T-helper 1 cell (primary cell): ENCODE measurements at places on chromosomes 11 and 22.

GRCh38 chr22:37254867-37255233 is 10.8 kb upstream of the RAC2 start:
- no peak for DNase-seq

DNA sequence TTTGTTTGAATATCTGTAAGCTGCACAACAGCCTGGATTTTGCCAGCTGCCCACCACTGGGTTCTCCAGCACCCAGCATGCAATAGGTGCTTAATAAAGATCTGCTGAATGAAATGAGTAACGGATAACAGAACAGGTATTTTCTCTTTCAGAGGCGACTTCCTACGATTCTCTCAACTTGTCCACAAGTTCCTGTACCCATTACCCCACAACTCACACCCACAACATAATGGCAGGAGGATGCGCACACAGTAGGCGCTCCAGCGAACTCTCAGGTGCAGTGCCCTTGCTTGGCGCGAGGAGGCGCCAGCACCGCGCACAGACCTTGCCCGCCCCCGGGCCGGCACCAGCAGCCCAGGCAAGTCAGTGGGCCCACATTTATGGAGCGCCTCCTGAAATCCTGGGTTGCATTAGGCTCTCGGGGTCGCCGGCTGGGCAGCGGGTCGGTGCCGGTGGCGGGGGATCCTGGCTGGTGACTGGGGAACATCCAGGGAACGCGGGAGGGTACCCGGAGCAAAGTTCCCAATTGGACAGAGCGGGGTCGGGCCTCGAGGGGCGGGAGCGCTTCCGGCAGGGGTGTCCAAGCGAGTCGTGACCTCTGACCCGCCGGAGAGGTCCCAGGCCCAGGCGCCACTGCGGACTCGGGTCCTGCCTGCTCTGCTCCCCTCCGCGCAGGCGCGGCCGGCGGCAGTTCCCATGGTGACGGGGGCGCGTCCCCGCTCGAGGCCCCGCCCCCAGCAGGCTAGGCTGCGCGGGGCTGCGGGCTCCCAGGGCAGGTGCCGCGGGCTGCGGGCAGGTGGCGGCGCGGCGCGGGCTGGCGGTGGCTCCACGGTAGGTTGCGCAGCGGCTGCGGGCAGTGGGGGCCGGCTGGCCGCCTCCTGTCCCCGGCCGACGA is at the start of gene KIAA1671:
KIAA1671 (plus strand) TSS at position 775 of the 895 bp plus-strand sequence. CDS start 75,284 bp downstream, outside the sequence.
- peak; percentile 83 for DNase-seq

- DNase-seq = no peak
These were observed 14.5 kb upstream of the DTX4 start for GRCh38 chr11:59157433-59157832.

DNA sequence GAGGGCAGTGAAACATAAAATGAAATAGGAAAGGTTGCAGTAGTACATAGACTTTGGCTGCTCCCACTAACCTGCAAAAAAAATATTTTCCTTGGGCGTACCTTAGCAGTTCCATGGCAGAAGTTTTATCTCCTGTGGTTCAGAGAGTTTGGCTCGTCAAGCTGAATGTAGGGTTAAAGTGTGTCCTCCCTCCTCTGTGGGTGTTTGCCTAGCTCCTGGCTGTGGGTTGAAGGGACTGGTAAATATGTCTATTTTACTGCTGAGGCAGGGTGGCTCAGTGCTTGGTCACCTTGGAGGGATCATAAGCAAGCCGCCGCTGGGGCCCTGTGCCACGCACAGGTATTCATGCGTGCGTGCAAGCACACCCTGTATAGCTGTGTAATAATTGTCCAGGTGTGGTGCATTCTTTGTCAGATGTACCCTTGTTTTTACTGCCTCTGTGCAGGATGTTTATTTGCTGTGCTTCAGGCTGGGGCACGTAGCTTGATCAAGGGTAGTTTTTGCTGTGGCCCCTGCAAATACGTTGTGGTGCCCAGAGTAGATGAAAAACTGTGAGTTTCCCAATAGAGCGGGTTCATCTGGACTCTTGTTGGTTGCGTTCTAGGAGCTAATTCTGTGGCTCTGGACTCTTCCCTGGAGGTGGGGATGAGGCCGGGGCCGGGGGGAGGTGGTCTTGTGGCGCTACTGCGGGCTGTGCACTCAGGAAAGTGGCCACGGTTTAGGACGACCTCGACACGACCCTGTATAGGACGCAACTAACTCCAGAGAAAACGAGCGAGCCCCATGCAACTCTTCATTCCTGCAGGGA is 732 bp upstream of the SORL1 start:
- DNase-seq = peak; percentile 44

- no peak for DNase-seq
These were observed 15.3 kb upstream of the SYTL2 start for GRCh38 chr11:85826116-85826855.

- no peak for DNase-seq
These were observed 114.2 kb downstream of the KCNQ1 start for GRCh38 chr11:2558861-2559526.

GRCh38 chr11:11505190-11505589 is 116.6 kb downstream of the GALNT18 start:
- no peak for DNase-seq

- DNase-seq = no peak
These were observed 29.4 kb downstream of the APOL6 start for GRCh38 chr22:35677460-35678187.

GRCh38 chr22:50529897-50530579 is at the start of gene TYMP:
Gene TYMP (minus strand): TSS chr22:50530012. CDS start chr22:50529709, 303 bp downstream.
- peak; percentile 48 for DNase-seq

GRCh38 chr11:34749666-34750659 is 129.1 kb downstream of the EHF start:
- no peak for DNase-seq

GRCh38 chr22:17112491-17113042 is 8.6 kb downstream of the TMEM121B start:
- DNase-seq = no peak
